HCT116 (cell line): ENCODE measurements at places on chromosomes 12 and 14. TPM values are rescaled to one million over a fixed set of nuclear protein-coding genes. Genes with fewer than 3 reads are reported as not detected.

Gene OR6C6
- total RNA-seq, result not detected

- H3K36me3 ChIP-seq, result no peaks in the 10 kb centered on the region
- H3K4me1 ChIP-seq, result peaks cover 8% of the 10 kb centered on the region
- no peaks in the 10 kb centered on the region for H3K27me3 ChIP-seq
- no peak overlapping the region for H3K4me3 ChIP-seq
- DNase-seq, result no peak
Observed at GRCh38 chr12:38926501-38926900, 21.1 kb upstream of the CPNE8 start.

GRCh38 chr12:111598637-111599452, at the start of gene ATXN2:
TSS of gene ATXN2 (minus strand) at chr12:111599315. CDS start at chr12:111599034, 281 bp downstream.
- H3K36me3 ChIP-seq, result no peaks in the 10 kb centered on the region
- no peaks in the 10 kb centered on the region for H3K27me3 ChIP-seq
- peak within 1 kb of the TSS; percentile 96 for H3K27ac ChIP-seq
- H3K4me1 ChIP-seq, result peaks cover 21% of the 10 kb centered on the region

DNA sequence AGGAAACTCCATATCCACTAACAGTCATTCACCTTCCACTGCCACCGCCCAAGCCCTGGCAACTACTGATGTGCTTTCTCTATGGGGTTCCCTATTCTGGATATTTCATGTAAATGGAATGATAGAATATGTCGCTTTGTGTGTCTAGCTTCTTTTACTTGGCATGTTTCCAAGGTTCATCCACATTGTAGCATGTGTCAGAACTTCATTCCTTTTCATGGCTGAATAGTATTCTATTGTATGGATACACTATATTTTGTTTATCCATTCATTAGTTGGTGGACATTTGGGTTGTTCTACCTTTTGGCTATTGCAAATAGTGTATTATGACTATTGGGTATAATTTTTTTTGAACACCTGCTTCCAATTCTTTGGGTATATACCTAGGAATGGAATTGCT, 8.6 kb downstream of the POU6F1 start:
- H3K4me1 ChIP-seq, result peaks cover 14% of the 10 kb centered on the region
- no peak overlapping the region for H3K27ac ChIP-seq

- H3K4me1 ChIP-seq, result peaks cover 7% of the 10 kb centered on the region; the same call in 1 of the 2 replicates
- H3K36me3 ChIP-seq, result no peaks in the 10 kb centered on the region
- H3K27ac ChIP-seq, result no peak overlapping the region
- no peaks in the 10 kb centered on the region for H3K27me3 ChIP-seq
Observed at GRCh38 chr12:32906399-32907165, 10.0 kb upstream of the PKP2 start.

- H3K36me3 ChIP-seq, result no peaks in the 10 kb centered on the region
- H3K4me3 ChIP-seq, result no peak overlapping the region
- DNase-seq, result peak; percentile 42
Observed at GRCh38 chr12:49777800-49778748, 36.7 kb downstream of the TMBIM6 start.

DNA sequence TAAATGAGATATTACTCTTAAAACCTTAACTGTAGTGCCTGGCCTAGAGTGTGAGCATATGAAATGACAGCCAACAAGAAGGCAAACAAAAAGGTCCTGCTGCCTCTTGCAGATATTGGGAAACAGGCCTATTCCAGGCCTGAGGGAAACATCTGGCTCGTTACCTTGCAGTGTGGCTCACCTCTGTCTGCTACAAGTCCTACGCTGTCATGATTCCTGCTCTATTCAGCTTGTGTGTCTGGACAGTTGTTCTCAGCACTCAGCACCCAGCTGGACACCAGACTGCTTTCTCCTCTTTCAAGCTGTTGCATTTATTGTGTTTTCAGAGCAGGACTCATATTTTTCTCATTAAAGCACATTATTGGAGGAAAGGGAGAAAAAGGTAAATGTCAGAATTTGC, 113.5 kb downstream of the TMTC2 start:
- H3K4me1 ChIP-seq, result no peaks in the 10 kb centered on the region
- no peak overlapping the region for H3K27ac ChIP-seq
- H3K4me3 ChIP-seq, result no peak overlapping the region
- no peak for DNase-seq

Gene CD4
- total RNA-seq, result 0.42 TPM

DNA sequence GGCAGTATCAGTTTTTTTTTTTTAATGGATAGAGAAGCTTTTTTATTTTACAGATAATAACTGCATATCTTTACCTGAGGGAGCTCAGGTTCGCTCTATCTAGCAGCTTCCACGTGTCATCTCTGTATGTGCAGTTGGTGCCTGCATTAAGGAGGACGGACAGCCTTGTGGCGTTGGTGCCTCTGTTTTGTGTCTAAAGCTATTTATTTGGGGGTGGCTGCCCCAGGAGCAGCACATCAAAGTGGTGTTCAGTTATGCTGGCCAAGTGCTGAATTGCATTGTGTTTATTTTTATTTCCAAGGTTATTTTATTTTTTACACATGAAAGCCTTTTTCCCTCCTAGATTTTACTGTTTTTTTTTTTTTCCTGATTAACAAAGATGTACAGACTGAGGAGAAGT, 59.7 kb downstream of the RASSF3 start:
- no peaks in the 10 kb centered on the region for H3K27me3 ChIP-seq
- peaks cover 74% of the 10 kb centered on the region for H3K4me1 ChIP-seq
- H3K4me3 ChIP-seq, result no peak overlapping the region

GRCh38 chr12:65293735-65294134, 15.3 kb downstream of the MSRB3 start:
- DNase-seq, result no peak
- H3K27ac ChIP-seq, result no peak overlapping the region
- H3K4me3 ChIP-seq, result no peak overlapping the region

DNA sequence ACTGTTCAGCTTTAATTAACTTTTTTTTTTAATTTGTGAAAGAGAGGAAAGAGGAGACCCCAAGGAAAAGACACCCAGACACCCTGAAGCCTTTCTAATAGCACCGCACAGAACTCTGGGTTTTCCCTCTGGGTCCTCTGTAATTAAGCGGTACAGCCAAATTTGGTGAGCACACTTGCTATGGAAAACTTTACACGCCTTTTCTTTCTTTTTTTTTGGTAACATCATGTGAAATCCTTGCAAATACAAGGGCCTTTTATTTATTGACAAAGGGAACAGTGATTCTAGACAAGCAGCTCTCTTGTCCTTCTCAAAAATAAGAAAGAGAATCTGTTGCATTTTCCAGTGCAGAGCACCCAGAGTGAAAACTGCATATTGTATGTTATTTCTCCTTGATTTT, 44.4 kb upstream of the CPM start:
- H3K4me3 ChIP-seq, result no peak overlapping the region
- no peaks in the 10 kb centered on the region for H3K4me1 ChIP-seq
- no peaks in the 10 kb centered on the region for H3K27me3 ChIP-seq
- no peaks in the 10 kb centered on the region for H3K36me3 ChIP-seq
- H3K27ac ChIP-seq, result no peak overlapping the region
- DNase-seq, result no peak
